ENCODE measurements at places on chromosomes 6 and 20.

- no peak for DNase-seq
Observed at GRCh38 chr6:107787589-107787960, 36.5 kb downstream of the SCML4 start.

DNA sequence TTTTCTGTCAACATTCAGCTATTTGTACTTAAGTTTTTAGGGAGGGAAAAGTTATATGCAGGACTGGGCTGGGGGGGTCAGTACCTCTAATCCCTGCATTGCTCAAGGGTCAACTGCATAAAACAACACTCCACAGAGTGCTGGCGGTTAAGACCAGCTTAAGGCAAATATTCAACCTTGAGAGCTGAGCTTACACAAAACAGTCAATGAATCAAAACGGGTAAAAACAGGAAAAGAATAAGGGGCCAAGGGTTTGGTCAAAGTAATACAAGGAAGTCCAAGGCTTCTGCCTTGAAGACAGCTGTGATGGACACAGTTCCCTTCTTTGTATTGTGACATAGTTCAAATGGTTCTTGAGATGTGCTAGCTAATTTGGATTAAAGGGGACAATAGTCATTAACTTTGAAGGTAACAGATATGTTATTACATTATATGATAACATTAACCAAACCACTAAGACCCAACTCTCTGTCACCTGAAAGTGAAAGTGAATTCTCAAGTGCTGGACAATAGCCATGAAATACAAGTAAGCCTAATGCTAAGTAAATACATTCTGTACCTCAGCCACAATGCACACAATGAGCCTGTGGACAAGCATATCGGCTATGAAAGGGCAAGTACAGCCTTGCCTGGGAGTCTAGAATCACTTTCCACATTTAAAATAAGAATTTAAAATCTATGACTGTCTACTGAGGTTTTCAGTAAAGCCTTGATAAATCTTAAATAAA lies 106.8 kb downstream of the PDE10A start:
- no peak for DNase-seq

DNA sequence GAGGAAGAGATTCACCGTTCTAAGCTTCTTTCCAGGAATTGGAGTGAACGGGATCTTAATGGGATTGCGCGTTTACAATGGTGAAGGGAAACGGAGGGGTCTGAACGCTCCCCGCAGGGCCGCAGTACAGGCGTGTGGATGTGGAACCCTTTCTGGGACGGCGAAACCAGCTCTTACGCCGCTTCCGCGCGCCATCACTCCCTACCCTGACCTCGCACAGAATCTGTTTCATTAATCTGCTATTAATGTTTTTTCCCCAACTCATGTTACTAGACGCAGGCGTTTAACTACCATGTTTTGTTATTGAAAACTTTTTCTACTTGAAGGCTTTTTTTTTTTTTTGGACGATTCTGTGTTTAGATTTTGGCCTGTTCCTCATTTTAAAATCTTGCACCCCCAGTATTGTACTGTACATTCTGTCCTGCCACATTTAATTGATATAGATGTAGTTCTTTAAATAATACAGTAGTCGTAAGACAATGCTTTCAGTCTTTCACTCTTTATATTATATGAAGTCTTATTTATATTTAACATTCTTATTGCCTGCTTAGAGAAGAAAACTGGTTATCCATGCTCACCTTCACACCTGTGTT lies 696 bp upstream of the SUPT3H start:
- DNase-seq: no peak

- DNase-seq: no peak
Observed at GRCh38 chr6:80438772-80439171, 332.3 kb downstream of the BCKDHB start.

DNA sequence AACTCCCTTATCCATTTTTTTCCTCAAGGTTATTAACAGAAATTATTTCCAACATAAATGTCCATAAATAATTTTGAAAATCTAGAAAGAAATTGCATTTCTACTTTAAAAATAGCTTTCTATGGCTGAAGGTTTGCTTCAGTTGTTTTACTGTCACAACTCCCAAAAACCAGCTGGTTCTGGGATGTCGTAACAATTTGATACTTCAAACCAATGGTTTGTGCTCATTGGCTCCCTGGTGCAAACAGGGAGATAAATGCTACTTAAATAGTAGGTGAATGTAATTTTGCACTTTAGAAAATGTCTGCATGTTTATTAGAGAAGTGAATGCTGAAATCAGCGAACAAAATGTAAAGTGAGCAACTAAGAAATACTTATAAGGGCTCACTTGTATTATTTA lies 31.1 kb downstream of the LAMA2 start:
- no peak for DNase-seq

GRCh38 chr6:95087394-95088097 lies 489.8 kb upstream of the MANEA start:
- DNase-seq: no peak

DNA sequence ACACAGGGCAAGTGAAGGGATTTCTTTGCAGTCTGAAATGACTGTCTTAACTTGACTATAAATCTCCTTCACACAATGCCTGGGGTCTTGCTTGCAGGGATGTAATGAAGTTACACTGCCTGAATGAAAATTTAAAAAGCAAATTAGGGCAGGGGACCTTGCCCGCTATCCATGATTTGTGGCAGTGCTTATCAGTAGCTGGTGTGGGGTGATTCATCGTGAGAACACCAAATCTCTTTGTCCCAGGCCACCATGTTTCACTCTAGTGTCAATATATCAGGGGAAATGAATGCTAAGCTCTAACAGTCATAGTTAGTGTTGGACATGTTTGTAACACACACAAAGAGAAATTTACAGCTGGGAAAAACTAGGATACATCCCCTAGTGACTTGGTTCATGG lies 713.7 kb upstream of the EPHA7 start:
- no peak for DNase-seq

GRCh38 chr6:144957236-144957937 lies 672.3 kb downstream of the UTRN start:
- DNase-seq: no peak

GRCh38 chr6:148736774-148737412 lies 9.9 kb upstream of the UST start:
- no peak for DNase-seq

Measured in CD4-positive, alpha-beta T cell treated with Interleukin-17A for 1 hour (primary cell).